ENCODE measurements at places on chromosomes 2 and 18. TPM values are rescaled to one million over a fixed set of nuclear protein-coding genes. Genes with fewer than 3 reads are reported as not detected.
A peak's percentile ranks its signal among the peaks of the same experiment; 100 is the strongest.

Gene TTC32
- total RNA-seq: 13.4 TPM

Gene FRZB
- 7.4 TPM for total RNA-seq

Gene SLC5A7
- 0.48 TPM for total RNA-seq

Gene PEX13
- total RNA-seq: 45.1 TPM

GRCh38 chr2:12210016-12210933 is 463.8 kb downstream of the LPIN1 start:
- H3K27ac ChIP-seq: no peak overlapping the region
- DNase-seq: no peak
- no peak overlapping the region for H3K4me3 ChIP-seq
- H3K36me3 ChIP-seq: no peaks in the 10 kb centered on the region
- no peaks in the 10 kb centered on the region for H3K27me3 ChIP-seq

DNA sequence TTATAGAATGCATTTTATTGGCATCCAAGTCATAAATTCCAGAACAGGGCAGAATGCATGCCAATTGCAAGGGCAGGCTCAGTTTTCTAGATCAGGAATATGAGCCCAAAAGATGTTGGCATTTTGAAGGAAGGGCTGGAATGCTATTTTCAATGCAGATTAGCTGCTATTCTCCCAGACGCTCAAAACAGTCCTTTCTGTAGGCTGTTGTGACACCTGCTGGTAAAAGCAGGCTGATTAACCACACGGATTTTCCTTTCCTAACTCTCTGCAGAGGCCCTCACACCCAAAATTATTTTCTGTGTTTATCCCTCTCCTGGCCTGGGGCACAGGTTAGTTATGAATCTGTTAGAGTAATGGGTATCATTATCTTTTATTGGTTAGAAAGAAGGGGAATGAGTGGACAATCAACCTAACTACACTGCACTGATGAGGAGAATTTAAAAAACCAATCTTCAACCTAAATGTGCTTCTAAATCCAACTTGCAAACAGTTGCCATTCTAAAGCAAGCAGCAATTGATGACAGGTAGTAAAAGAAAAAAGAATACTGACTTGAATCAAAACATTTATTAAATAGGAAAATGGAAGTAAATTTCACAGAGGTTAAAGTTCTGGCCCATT is 94.0 kb downstream of the PLA2R1 start:
- DNase-seq: peak; percentile 55
- no peak overlapping the region for H3K4me3 ChIP-seq
- H3K4me1 ChIP-seq: no peaks in the 10 kb centered on the region
- no peak overlapping the region for H3K27ac ChIP-seq

DNA sequence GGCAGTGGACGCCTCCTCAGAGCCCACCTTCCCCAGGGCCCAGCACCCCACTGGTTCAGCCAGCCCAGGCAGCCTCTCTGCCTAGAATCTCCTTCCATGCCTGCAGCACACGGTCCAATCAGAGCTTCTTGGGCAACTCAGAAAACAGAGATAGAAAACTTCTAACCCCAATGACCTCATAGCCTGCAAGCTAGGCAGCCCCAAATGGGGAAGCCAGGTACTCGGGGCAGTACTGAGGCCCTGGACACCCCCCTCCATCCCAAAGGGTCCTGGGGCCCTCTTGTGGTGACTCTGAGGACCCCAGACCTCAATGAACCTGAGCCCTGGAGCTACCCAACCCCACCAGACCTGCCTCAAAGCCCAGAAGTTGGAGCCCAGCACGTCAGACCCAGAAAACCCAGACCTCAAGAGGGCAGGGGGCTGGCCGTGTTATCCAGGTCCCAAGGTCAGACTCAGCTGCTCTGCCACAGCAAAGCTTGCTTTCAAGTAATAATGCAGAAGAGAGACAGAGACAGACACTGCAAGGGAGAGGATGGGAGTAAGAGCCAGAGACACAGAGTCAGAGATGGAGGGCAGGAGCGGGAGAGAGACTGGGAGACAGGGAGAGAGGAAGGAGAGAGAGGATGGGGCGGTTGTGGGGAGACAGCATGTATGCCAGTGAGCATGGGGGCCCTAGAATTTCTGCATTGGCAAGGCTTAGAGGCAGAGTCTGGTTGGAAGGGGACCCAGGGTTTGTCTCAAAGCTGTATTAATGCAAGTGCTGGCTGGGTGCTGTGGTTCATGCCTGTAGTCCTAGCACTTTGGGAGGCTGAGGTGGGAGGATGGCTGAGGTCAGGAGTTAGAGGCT is 28.2 kb downstream of the SERTAD2 start:
- H3K27me3 ChIP-seq: no peaks in the 10 kb centered on the region
- H3K4me3 ChIP-seq: no peak overlapping the region
- DNase-seq: no peak
- H3K27ac ChIP-seq: no peak overlapping the region
- H3K36me3 ChIP-seq: no peaks in the 10 kb centered on the region

DNA sequence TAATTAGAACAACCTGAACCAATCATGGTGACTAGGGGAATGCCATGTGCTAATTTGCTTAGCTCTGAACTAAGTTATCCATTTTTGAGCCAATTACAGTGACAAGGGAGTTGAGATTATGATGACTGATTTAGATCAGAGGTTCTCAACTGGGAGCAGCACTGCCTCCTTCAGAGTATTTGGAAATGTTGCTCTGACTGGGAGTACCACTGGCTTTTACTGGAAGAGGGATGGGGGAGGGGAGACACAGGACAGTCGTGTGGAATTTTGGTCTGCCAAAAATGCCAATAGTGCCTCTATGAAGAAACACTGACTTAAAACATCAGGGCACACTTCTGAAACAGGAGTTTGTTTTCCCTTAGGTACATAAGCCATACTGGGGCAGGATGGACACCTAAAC is 48.1 kb upstream of the VPS54 start:
- no peaks in the 10 kb centered on the region for H3K27me3 ChIP-seq
- H3K4me1 ChIP-seq: peaks cover 10% of the 10 kb centered on the region
- DNase-seq: no peak
- no peaks in the 10 kb centered on the region for H3K36me3 ChIP-seq
- no peak overlapping the region for H3K27ac ChIP-seq
- no peak overlapping the region for H3K4me3 ChIP-seq

DNA sequence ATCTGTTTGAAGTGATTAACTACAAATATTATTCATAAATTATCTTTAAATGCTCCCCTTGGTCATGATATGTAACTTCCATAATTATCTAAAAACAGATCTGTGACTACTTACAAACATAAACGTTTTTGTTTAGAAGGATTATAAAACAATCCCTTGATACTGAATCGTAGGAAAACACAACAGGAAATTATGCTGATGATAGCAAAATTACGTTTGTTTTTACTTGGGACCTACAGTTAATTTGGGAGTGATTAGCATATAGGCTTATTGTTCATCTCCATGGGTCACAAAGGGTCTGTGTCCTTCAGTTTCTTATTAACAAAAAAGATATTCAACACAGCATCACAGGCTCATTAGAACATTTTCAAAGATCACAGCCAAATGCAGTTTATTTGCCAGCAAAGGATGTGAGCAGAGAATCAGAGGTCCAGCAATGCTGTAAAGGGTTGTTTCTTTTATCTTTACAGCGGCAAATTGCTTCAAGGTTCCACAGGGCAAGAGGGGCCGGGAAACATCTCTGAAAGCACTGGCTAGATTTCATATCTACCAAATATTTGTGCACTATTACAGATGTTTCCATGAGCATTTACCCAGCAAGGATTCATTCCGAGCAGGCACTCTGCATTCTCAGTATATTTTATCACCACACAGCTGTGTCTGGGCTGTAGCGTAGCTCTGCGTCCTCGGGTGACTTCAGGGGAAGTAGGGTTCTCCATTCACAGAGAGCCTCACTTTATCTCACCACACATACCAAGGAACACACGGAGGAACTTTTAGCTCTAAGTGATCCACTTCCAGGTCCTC is 4.1 kb downstream of the CCDC195 start:
- H3K27me3 ChIP-seq: no peaks in the 10 kb centered on the region
- no peaks in the 10 kb centered on the region for H3K36me3 ChIP-seq
- DNase-seq: peak; percentile 12
- H3K27ac ChIP-seq: no peak overlapping the region
- H3K4me3 ChIP-seq: no peak overlapping the region

DNA sequence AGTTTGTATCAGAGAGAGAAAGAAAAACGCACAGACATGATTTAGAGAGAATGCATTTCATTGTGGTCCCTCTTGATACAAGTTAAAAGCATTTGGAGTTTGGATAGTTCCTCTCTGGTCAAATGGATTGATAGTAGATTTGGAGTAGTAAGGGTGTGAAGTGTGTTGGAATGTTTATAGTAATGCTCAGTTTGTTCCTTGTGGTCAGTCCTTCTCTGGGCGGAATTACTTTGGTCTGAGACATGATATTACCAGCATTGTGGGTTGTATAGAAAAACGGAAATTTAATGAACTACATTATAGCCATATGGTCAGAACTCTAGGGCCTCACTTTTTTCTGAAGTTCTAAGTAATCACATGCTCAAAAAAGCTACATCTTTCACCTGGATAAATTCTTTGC is 178.9 kb downstream of the AGAP1 start:
- H3K27ac ChIP-seq: no peak overlapping the region
- H3K36me3 ChIP-seq: no peaks in the 10 kb centered on the region
- no peak overlapping the region for H3K4me3 ChIP-seq
- no peaks in the 10 kb centered on the region for H3K4me1 ChIP-seq
- DNase-seq: no peak
- no peaks in the 10 kb centered on the region for H3K27me3 ChIP-seq

GRCh38 chr18:11767935-11768334 is 78.9 kb downstream of the GNAL start:
- no peak overlapping the region for H3K4me3 ChIP-seq
- no peak overlapping the region for H3K27ac ChIP-seq
- H3K27me3 ChIP-seq: no peaks in the 10 kb centered on the region
- no peaks in the 10 kb centered on the region for H3K36me3 ChIP-seq

GRCh38 chr2:108594982-108595464 is 60.8 kb downstream of the LIMS1 start:
- no peak for DNase-seq
- peaks cover 8% of the 10 kb centered on the region for H3K4me1 ChIP-seq
- no peak overlapping the region for H3K4me3 ChIP-seq

- no peaks in the 10 kb centered on the region for H3K4me1 ChIP-seq
- H3K36me3 ChIP-seq: no peaks in the 10 kb centered on the region
- H3K27me3 ChIP-seq: no peaks in the 10 kb centered on the region
- no peak overlapping the region for H3K4me3 ChIP-seq
- no peak for DNase-seq
Observed at GRCh38 chr18:37161491-37161890, 332.6 kb downstream of the KIAA1328 start.

GRCh38 chr2:201200345-201200744 is 17.4 kb downstream of the CASP10 start:
- DNase-seq: no peak
- no peaks in the 10 kb centered on the region for H3K27me3 ChIP-seq
- H3K4me3 ChIP-seq: no peak overlapping the region
- no peak overlapping the region for H3K27ac ChIP-seq
- no peaks in the 10 kb centered on the region for H3K36me3 ChIP-seq

GRCh38 chr2:222304737-222305515 is 6.1 kb upstream of the PAX3 start:
- peaks cover 97% of the 10 kb centered on the region for H3K27me3 ChIP-seq
- no peaks in the 10 kb centered on the region for H3K4me1 ChIP-seq
- no peak overlapping the region for H3K27ac ChIP-seq
- H3K36me3 ChIP-seq: no peaks in the 10 kb centered on the region
- no peak for DNase-seq
- peak overlapping the region; percentile 25 for H3K4me3 ChIP-seq

- H3K27ac ChIP-seq: no peak overlapping the region
- H3K4me1 ChIP-seq: peaks cover 6% of the 10 kb centered on the region
- H3K4me3 ChIP-seq: no peak overlapping the region
- no peaks in the 10 kb centered on the region for H3K27me3 ChIP-seq
- H3K36me3 ChIP-seq: no peaks in the 10 kb centered on the region
- peak; percentile 18 for DNase-seq
Observed at GRCh38 chr2:75790121-75790813, 79.6 kb upstream of the GCFC2 start.

- peaks cover 9% of the 10 kb centered on the region for H3K4me1 ChIP-seq
- H3K36me3 ChIP-seq: no peaks in the 10 kb centered on the region
- no peak overlapping the region for H3K4me3 ChIP-seq
- H3K27me3 ChIP-seq: no peaks in the 10 kb centered on the region
- no peak for DNase-seq
- H3K27ac ChIP-seq: no peak overlapping the region
Observed at GRCh38 chr2:1745171-1746023, 1.1 kb upstream of the PXDN start.

- no peaks in the 10 kb centered on the region for H3K36me3 ChIP-seq
- H3K4me1 ChIP-seq: no peaks in the 10 kb centered on the region
- peak; percentile 49 for DNase-seq
- no peak overlapping the region for H3K27ac ChIP-seq
- no peak overlapping the region for H3K4me3 ChIP-seq
Observed at GRCh38 chr2:72137498-72138010, 10.1 kb downstream of the CYP26B1 start.

DNA sequence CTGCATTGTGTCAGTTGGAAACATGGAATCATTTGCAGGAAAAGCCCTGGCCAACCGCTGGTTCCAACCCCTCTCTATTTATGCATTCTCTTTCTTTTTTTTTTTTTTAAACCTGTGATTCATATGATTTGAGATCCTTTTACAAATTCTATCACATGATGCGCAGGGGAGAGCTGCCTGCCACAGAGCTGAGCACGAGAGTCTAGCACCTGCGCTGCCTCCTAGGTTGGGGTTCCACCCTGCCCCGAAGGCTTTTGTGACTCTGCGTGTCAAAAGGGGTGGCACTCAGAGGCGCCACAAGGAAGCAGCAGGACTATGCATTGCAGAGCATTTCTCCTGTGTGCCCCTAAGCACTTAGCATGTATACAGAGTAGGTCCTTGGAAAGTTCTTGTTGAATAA is 17.3 kb upstream of the ESPNL start:
- H3K27me3 ChIP-seq: no peaks in the 10 kb centered on the region
- H3K4me3 ChIP-seq: no peak overlapping the region
- H3K27ac ChIP-seq: no peak overlapping the region

DNA sequence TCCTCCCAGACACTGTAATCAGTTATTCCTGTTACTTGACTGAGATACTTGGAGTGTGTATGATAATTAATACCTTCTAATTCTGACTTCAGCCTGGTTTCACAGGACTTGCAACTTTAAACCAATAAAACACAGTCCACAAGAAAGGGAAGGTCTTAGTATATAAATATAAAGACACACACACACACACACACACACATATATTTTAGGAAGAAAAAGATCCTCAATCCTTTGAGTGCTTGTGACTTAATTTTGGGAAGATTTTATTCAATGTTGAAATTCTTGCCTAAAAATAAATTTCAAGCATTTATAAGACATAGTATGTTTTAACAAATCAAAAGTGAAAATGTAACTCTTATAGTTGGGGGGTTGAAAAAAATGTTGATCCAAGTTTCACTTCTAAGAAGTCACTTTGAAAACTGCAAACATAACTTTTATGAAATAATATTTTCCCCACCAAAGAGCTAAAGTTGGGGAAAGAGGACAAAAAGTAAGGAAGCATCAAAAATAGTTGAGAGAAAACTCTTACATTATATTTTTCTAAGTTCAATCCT is 824 bp upstream of the VPS54 start:
- H3K36me3 ChIP-seq: no peaks in the 10 kb centered on the region
- H3K27me3 ChIP-seq: no peaks in the 10 kb centered on the region
- H3K4me1 ChIP-seq: peaks cover 24% of the 10 kb centered on the region
- H3K4me3 ChIP-seq: no peak overlapping the region
